ENCODE measurements at places on chromosomes 5 and 9.

DNA sequence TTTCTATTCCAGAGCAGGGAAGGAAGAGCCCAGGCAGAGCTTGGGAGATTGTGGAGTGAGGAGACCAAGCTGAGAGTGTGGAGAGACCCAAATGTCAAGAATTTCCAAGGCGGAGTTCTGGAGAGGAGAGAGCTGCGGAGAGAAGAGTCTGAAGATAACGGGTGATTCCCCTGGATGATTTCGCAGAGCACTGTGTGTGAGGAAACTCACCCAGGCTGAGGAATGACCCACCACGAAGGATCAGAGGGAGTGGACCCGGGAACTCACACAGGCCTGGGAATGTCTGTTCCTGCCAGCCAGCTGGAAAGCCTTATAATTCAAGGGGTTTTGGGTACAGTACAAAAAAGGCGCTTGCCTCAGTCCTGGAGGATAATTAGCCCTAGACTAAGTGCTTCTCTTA, 94.2 kb downstream of the WNK2 start:
- DNase-seq = no peak

GRCh38 chr5:141855265-141856036, 22.8 kb downstream of the PCDH1 start:
- peak; percentile 49 for DNase-seq

DNA sequence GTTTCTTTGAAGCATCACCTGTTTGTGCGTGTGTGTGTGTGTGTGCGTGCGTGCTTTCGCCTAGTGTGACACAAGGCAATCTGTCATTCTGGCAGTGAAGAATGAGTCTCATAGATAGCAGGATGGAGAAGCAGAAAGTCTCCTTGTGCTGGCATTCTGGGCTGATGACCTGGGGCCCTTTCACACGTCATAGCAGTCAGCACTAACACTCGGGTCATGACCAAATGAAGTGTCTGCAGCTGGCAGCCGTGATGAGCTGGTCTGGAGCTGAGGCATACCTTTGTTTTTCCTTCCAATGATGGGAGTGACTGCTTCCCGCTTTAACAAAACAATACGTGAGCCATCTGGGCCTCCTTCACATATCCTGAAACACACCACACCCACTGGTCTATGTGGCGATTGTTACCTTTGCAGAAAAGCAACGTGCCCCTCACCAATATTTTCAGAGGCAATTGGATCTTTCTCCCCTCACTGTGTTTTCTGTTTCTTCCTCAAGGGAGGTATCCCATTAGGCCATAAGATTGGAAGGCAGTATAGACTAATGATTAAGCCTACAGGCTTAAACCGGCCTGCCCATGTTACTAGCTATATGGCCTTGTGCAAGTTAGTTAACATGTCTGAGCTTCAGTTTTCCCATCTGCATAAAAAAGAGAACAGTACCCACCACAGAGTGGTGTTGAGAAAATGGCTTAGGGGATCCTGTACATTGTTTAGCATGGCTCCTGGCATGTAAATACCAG, 88.8 kb downstream of the SREK1 start:
- DNase-seq = no peak

- DNase-seq = no peak
Observed at GRCh38 chr9:86766912-86767311, 180.4 kb downstream of the GAS1 start.

- DNase-seq = no peak
Observed at GRCh38 chr9:122370303-122370702, 521 bp upstream of the PTGS1 start.

- DNase-seq = no peak
Observed at GRCh38 chr5:171667341-171668096, 118.1 kb upstream of the SMIM23 start.

- DNase-seq = no peak
Observed at GRCh38 chr5:135154961-135155360, 120.9 kb upstream of the PITX1 start.

GRCh38 chr5:152403046-152403445, 2.0 kb downstream of the NMUR2 start:
- DNase-seq = peak; percentile 9

GRCh38 chr5:7078101-7078500, 317.8 kb upstream of the ADCY2 start:
- DNase-seq = no peak

- peak; percentile 62 for DNase-seq
Observed at GRCh38 chr9:130433168-130433946, 11.4 kb upstream of the ASS1 start.

DNA sequence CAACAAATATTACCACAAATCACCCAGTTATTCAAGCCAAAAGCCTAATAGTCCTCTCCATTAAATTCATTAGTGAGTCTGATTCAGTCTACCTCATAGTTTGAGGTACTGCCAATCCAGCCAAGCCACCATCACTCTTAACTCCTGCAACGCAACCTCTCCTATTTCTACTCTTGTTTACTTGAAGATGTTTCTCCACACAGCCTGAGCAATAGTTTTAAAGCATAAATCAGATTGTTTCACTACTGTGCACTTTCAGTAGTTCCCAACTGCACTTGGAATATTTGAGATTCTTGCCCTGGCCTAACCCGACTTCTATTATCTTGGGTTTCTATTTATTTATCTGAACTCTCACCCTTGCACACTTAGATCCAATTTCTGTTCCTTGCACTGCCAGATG, 85.5 kb downstream of the YIPF5 start:
- DNase-seq = no peak
